ENCODE measurements at places on chromosomes 16 and 17. TPM values are rescaled to one million over a fixed set of nuclear protein-coding genes. Genes with fewer than 3 reads are reported as not detected.
A peak's percentile ranks its signal among the peaks of the same experiment; 100 is the strongest.

- DNase-seq = no peak
Measured at GRCh38 chr17:1078831-1079561, 82.1 kb downstream of the TIMM22 start.

- DNase-seq = no peak
Measured at GRCh38 chr17:32520104-32520701, 33.4 kb downstream of the CDK5R1 start.

DNA sequence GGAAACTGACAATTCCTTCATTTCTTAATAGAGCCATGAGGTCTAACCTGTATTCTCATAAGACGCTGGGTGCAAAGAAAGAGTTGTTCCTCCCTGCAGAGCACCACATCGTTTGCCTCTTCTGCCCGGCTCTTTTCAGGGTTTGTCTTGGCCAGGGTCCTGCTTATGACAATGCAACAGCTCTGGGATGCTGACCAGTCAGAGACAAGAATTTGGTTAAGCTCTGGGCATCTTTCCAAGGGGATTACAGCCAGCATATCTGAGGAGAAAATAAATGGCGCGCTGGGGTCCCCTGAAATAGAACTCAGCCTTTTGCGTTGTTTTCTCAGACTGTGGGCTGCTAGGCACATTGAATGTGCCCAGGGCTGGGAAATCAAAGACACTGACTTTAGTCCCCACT is 128.6 kb downstream of the SHISA6 start:
- DNase-seq = no peak

DNA sequence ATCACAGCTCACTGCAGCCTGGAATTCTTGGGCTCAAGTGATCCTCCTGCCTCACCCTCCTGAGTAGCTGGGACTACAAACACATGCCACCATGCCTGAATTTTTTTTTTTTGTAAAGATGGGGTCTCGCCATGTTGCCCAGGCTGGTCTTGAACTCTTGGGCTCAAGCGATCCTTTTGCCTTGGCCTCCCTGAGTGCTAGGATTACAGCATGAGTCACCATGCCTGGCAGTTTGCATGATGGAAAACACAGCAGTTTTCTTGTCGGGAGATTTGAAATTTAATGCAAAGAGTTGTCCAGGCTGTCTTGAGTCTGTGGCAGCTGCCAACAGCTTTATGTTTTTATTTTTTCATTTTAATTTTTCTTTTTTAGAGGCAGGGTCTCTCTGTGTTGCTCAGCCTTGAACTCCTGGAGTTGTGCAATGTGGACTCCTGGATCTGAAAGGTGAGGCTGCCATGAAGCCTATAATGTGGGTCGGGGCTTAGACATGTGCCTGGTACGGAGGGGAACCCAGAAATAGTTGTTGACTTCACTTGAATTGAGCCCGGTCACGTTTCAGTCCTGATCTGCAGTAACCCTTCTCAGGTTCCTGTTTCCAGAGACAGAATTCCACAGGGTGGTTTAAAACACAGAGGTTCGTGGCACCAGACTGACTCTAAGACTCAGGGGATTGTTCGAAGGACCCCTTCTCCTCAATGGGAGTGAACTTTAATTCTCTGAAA is 18.7 kb downstream of the CD300A start:
- no peak for DNase-seq

GRCh38 chr17:79800325-79801155 is 3.7 kb upstream of the CBX8 start:
- peak; percentile 64 for DNase-seq

- peak; percentile 40 for DNase-seq
Measured at GRCh38 chr16:11876306-11876705, 25.0 kb upstream of the RSL1D1 start.

DNA sequence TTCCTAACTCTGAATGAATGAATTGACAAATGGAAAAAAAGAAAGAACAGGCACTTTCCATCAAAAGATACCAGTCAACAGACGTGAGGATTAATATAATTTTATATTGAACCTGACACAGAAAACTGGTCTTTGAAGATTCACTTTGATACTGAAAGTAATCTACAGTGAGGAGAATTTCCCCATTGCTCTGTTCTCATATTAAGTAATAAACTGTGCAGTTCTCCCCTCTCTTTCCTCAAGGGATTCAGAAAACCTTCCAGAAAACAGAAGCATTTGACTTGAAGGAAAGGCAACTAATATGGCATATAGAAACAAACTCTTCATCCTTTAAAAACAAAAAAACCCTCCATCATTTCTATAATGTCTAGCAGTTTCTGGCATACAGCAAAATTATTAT is 2.2 kb downstream of the TEX2 start:
- DNase-seq = no peak

DNA sequence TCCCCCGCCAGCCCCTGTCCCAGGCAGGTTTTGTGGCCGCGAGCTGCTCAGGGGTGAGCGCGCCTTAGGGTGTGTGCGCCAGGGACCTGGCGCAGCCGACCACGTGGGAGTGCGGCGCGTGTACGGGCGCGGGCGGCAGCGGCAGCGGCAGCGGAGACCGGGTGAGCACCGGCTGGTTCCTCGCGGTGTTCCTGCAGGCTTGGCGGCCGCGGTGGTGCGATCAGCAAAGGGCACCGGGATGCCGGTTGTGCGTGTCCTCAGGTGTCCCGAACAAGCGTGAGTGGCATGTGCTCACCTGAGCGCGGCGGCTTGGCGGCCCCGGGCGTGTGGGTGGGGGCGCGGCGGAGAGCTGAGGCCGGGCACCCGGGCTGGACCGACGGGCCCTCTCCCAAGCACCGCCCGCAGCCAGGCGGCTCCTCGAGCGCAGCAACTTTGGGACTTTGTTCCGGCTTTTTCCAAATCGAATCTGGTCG is 381 bp upstream of the HSD11B2 start:
- DNase-seq = peak; percentile 76

- no peak for DNase-seq
Measured at GRCh38 chr17:72566671-72567484, 446.1 kb downstream of the SOX9 start.

GRCh38 chr16:78628461-78629045 is 529.1 kb downstream of the WWOX start:
- DNase-seq = no peak

DNA sequence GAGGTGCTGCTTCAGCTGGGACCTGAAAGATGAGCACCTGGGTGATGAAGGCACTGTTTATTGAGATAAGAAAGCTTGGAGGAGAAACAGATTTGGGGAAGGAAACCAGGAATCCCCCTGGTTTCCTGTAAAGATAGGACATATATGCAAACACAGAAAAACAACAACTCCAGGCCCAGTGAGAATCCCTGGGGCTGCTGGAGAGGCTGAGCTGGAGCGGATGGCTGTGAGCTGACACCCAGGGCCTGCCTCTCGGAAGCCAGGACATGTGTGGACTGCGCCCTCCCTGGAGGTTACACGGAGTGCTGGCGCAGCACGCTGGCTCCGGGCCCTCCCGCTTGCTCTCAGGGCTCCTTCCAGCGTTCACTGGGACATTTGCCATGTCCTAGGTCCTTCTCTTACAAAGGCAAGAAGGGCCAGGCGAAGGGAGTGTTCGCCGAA is 57.5 kb downstream of the CYB5B start:
- DNase-seq = peak; percentile 92

- DNase-seq = peak; percentile 22
Measured at GRCh38 chr16:87271256-87271655, 45.9 kb downstream of the C16orf95 start.

DNA sequence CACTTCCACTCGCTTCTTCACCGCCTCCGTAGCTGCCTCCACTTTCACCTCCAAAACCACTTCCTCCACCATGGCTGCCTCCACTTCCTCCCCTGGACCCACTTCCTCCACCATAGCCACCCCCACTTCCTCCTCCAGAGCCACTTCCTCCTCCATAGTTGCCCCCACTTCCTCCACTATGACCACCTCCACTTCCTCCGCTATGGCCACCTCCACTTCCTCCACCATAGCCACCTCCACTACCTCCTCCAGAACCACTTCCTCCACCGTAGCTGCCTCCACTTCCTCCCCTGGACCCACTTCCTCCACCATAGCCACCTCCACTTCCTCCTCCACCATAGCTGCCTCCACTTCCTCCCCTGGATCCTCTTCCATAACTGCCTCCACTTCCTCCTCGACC is 4.5 kb downstream of the KRT9 start:
- DNase-seq = no peak

DNA sequence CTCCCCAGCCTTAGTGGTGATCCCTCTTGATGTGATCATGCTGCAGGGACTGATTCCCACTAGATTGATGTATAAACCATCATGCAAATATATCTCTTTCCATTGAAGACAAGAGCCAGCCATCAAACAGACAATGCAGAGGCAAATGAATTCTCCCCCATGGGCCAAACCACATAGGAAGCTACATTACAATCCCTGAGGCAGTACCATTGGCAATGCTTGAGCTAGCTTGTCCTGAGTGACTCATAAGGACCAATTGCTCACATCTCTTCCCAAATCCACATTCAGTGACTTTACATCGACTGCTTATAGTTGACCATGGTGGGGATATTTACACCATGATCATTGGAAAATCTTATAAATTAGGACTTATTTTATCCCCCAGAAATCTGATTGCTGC is 242.2 kb downstream of the SHISA9 start:
- DNase-seq = no peak

GRCh38 chr16:47519546-47519945 is 58.4 kb downstream of the PHKB start:
- no peak for DNase-seq

GRCh38 chr17:60573236-60574051 is 26.5 kb upstream of the PPM1D start:
- DNase-seq = no peak

GRCh38 chr17:64216000-64216337 is 47.1 kb downstream of the TEX2 start:
- no peak for DNase-seq

GRCh38 chr16:67861877-67862276 is 11.0 kb upstream of the EDC4 start:
- no peak for DNase-seq

GRCh38 chr16:9090101-9090959 is 1.1 kb upstream of the HAPSTR1 start:
- DNase-seq = peak; percentile 81

DNA sequence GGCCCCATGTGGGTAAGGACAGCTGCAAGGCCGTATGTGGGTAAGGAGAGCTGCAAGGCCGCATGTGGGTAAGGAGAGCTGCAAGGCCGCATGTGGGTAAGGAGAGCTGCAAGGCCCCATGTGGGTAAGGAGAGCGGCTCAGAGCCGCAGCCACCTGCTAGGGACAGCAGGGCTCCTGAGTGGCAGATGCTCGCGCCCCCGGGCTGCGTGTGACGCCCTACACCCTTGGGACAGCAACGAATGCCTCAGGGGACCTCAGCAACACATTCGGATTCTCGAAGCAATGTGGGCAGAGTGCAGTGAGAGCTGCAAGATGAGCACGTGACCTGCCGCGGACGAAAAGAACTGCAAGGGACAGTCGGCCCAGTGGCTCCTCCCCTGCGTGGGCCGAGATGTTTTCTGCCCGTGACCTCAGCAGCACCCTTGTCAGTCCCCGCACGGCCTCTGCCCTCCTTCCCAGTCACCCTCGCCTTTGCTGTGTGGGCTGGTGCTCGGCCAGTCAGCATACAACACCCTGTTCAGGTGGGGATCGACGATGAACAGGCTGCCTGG is 9.6 kb upstream of the SLC38A8 start:
- DNase-seq = peak; percentile 60

- peak; percentile 81 for DNase-seq
Measured at GRCh38 chr16:10622036-10622921, 41.9 kb upstream of the EMP2 start.

DNA sequence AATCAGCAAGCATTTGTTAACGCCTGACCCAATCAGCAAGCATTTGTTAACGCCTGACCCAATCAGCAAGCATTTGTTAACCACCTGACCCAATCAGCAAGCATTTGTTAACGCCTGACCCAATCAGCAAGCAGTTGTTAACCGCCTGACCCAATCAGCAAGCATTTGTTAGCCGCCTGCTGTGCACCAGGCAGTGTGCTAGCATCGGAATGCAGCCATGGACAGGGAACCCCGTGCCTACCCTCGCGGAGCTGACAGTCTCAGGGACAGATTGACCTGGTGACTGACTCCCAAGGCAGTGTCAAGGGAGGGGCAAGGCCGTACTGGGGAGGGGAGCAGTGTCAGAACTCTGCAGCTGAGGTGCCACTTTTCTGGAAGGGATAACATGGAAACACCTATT is 66.9 kb downstream of the ABR start:
- DNase-seq = no peak

DNA sequence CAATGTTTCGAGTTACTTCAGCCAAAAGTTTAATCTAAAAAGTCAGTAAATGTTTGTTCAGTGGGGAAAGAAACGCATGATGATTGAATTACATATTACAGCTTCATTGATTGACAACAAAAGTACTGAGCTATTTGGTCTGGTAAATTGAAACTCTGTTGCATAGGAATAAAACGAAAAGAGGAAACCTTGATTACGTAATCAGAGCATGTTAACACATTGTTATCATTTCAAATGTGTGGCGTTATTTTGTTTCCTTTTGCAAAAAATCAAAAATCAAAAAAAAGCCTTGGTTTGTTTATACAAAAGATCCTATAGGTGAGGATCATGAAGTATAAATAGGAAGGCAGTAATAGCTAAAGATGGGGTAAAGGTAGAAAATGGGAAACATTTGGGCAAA is 19.5 kb upstream of the CA10 start:
- no peak for DNase-seq

- DNase-seq = peak; percentile 61
Measured at GRCh38 chr17:80925688-80926335, 65.8 kb upstream of the CHMP6 start.

DNA sequence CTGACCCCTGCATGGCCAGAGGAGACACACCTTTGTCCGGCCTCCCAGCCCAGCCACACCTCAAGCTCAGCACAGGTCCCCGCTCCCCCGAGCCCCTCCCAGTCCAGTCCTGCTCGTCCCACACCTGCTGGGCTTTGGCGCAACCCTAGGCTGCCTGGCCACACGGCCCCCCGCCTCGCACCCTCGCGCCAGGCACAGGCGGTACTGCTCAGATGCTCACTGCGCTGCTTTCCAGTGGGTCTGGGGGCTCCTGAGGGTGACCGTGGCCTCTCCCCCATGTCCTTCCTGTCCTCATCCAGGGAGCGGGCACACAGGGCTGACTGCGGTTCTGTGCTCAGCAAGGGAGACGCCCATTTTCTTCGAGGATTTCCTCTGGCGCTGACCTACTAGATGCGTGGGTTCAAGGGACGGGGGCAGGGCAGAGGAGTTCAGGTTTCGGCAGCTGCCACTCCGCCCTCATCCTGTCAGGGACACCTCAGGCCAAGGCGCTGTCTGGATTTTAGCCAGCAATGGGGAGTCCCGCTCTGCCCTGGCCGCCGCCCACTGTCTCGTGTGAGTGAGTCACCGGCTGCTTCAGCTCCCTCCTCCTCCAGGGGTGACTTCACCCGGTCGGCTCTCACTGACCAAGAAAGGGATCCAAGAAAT is 118.0 kb upstream of the ZNF469 start:
- peak; percentile 97 for DNase-seq

Gene RAP1GAP2
- 16.1 TPM for total RNA-seq

Gene PDIA2
- total RNA-seq = 0.96 TPM

Gene HID1
- 33.5 TPM for total RNA-seq

Gene PCGF2
- 59.1 TPM for total RNA-seq

Gene C1QL1
- total RNA-seq = 0.52 TPM

Gene MPP2
- 0.49 TPM for total RNA-seq

Gene ACE
- 64.1 TPM for total RNA-seq

Gene ACD
- 14.3 TPM for total RNA-seq

Gene RTN4RL1
- 4.3 TPM for total RNA-seq

Gene CBFB
- total RNA-seq = 63.0 TPM

Measured in upper lobe of right lung (tissue), 1 donor.